ENCODE measurements at places on chromosomes 1 and 21.
A peak's percentile ranks its signal among the peaks of the same experiment; 100 is the strongest.

DNA sequence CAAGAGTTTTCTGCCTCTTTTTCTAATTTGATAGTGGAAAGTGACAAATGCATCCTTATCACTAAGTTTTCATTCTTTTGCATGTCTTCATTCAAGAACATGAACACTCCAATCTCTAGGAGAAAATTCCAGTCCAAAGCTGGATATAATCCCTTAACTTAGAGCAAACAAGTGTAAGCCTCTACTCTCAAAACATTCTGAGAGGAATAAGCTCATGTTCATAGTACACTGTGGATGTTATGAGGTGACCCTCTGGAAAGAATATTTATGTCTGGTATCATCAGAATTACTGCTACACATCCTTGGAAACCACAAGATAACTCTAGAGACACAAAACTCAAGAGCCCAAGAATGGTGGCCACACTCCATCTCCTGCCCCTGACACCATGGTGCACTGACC is 15.1 kb downstream of the SIPA1L2 start:
- DNase-seq: no peak

GRCh38 chr21:42460391-42461184 is 35.4 kb downstream of the RSPH1 start:
- peak; percentile 56 for DNase-seq

DNA sequence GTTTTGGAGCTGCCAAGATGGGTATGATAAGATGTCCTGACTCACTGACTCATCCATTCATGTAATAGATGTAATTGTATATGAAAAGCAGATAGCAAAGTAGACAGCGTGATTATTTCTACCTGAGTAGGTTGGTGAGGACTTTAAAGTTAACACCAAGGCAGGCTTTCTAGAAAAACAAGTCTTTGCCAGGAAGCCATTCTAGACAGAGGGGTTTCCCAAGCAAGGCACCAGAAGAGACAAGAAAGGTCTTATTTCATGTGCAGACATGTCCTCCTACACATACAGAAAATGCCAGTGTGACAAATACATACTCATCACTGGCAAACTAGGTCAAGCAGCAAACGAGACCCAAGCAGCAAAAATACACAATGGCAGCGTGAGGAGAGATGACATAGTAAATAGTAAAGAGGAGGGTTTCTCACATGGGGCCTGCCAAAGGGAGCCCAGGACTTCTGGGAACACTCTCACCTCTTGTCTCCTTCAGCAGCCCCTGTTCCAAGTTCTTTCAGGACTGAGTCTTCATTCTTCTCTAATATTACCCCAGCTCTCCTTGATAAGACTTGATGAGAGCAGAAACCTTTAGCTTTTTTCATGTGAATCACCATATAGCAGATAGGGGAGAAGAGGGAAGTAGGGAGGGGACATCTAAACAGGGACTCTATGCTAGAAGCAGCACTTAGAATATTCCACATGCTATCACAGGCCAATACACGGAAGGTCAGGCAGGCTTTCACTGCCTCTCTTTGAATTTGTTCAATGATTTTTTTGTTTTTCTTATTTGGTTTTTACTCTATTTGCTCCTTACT is 114.6 kb upstream of the ATP1B1 start:
- DNase-seq: no peak

- DNase-seq: no peak
These were observed 234.5 kb downstream of the LMO4 start for GRCh38 chr1:87563211-87563610.

DNA sequence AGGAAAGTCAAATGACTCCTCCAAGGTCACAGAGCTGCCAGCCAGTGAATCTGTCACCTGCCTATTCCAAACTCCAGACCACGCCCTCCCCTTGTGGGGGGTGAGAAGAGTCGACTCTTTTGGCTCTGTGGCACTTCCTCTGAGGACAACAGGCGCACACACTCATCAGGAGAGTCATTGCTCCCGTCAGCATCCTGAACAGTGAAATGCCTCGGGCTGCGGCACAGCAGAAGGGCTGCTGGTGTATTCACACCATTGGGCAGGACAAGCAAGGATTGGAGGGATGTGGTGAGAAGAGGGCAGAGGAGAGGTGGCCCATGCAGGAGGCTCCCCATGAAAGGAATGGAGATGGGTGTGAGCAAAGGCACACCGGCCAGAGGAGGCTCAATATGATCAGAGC is 239.0 kb downstream of the TOMM20 start:
- DNase-seq: no peak

- no peak for DNase-seq
These were observed 12.4 kb downstream of the PRPF38A start for GRCh38 chr1:52416811-52417210.

DNA sequence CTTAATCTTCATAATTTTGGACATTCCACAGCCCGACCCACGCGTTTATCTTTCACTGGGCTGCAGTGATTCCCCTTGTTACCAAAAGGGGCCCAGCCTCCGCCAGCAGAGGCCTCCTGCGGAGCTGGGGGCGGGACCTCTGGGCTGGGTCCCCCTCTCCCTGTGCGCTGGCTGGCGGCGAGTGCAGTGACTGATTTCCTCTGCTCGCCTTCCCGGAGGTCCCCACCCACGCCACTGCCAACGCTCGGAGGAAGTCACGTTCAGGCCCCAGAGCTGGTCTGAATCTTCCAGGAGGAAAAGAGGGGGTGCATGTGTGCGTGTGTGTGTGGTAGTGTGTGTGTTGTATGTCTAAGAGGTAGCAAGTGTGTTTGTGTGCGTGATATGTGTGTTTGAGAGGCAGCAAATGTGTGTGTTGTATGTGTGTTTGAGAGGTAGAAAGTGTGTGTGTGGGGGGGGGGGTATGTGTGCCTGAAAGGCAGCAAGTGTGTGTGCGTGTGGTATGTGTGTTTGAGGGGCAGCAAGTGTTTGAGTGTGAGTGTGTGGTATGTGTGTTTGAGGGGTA is 35.0 kb upstream of the JAK1 start:
- peak; percentile 69 for DNase-seq

DNA sequence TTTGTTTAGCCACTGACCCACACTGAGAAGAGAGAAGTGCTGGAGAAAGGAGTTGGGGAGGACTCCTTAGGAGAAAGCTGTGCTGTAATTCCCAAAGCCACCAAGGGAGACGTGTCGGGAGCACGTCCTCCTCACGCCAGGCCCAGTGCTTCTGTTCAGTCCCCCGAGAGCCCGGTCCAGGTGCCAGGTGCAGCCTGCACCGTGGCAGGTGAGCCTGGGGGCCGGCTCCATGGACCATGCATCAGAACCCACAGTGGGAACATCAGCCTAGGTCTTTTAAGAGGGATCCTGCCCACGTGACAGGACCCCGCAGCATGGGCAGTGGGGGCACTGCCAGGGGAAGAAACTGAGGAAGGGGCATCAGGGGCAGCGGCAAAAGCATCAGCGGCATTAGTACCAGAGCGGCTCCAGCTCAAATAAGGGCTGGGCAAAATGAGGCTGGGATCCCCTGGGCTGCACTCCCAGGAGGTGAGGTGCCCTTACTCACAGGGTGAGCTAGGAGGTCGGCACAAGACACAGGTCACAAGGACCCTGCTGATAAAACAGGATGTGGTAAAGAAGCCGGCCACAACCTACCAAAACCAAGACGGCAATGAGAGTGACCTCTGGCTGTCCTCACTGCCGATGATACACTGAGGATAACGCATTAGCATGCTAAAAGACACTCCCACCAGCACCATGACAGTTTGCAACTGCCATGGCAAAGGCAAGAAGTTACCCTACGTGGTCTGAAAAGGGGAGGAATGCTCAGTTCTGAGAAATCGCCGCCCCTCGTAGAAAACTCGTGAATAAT is 24.6 kb upstream of the PRDM15 start:
- no peak for DNase-seq

DNA sequence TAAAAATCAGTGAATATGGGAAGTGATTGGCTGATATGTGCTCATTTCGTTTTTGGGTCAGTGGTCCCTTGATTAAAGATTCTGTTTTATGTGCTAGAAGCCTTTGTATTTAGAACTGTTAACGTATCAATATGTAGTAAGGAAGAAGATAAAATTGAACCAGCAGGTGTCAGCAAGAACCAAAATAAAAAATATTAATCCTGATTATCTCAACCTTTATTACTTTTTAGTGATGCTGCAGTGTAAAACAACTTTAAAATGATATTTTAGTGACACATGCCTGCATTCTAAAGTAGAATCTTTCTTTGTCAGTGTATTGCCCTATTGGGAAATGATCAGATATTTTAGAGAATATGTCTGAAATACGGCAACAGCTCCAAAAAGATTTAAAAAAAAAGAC is 49.5 kb downstream of the NEK7 start:
- DNase-seq: no peak

DNA sequence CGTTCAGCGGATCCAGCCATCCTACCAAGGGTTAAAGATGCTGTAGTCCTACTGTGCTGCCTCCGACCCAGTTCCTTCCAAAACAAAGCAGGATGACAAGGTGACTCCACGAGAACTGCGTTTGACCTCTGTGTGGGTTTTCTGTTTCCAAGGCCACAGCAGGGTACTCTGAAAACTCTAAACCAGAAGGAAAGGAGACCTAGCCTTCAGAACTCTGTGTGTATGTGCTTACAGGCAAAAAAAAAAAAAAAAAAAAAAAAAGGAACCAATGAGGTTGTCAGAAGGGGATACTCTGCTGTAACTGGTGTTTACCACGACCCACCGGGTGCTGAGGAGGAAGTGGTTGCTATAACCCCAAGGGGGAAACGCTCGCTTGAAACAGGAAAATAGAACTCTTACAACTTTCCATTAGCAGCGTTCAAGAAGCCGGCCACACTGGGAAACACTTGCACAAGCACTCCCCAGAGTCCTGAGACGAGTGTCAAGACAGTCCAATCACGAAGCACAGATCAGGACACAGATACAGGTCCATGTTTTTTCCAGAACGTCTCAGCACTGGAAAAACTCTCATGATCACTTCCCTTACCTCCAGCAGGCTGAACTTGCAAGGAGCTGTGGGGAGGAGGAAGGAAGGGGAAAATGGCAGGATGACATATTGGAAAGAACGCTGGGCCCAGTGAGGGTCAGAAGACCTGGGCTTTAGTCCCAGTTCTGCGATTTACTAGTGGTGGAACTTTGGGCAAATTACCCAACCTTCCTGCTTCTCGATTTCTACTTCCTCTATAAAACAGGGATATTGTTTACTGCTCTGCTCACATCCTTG is 64.0 kb downstream of the ITPKB start:
- peak; percentile 77 for DNase-seq

DNA sequence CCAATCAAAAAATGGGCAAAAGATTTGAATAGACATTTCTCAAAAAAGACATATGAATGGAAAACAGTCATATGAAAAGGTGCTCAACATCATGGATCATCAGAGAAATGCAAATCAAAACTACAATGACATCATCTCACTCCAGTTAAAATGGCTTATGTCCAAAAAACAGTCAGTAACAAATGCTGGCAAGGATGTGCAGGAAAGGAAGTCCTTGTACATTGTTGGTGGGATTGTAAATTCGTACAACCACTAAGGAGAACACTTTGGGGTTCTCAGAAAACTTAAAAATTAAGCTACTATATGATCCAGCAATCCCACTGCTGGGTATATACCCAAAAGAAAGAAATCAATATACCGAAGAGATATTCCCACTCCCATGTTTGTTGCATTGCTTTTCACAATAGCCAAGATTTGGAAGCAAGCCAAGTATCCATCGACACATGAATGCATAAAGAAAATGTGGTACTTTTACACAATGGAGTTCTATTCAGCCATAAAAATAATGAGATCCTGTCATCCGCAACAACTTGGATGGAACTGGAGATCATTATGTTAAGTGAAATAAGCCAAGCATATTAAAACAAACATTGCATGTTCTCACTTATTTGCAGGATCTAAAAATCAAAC is 17.9 kb downstream of the GBP5 start:
- no peak for DNase-seq

DNA sequence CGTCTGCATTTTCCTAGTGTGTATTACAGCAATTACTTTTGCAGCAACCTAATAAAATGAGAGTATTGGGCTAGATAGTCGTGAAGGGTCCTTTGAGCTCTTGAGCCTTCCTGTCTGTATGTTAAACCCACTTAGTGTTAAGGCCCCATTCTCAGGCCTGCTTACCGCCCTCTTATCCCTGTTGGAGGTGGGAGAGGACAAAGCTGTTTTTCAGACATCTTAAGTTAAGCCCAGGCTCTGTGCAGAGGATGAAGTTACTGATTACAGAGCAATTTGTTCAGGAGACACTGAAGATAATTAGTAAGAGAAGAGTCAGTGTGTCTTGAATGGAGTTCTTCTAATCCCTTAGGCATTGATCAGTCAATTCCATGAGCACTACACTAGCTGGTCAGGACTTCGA is 114.6 kb downstream of the UCK2 start:
- DNase-seq: no peak

DNA sequence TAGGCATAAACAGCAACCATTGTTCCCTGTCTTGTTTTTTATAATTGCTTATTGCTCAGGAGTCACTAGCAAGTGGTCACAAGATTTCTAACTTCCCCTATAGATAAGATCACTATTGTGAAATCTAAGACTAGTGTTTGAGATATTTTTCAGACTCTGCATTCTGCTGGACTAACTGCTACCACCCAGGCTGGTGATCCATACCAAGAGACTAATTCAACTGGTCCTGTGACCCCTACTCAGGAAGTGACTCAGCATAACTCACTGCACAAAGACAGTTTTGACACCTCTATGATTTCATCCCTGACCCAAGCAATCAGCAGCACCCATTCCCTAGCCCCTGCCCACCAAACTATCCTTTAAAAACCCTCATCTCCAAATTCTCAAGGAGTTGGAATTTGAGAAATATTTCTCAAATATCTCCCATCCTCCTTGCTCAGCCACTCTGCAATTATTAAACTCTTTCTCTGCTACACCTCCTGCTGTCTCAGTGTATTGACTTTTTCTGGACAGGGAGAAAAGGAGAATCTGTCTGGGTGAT is 52.7 kb downstream of the TRIM33 start:
- DNase-seq: no peak

- DNase-seq: no peak
These were observed 74.4 kb upstream of the ZC3H12A start for GRCh38 chr1:37399830-37400464.

DNA sequence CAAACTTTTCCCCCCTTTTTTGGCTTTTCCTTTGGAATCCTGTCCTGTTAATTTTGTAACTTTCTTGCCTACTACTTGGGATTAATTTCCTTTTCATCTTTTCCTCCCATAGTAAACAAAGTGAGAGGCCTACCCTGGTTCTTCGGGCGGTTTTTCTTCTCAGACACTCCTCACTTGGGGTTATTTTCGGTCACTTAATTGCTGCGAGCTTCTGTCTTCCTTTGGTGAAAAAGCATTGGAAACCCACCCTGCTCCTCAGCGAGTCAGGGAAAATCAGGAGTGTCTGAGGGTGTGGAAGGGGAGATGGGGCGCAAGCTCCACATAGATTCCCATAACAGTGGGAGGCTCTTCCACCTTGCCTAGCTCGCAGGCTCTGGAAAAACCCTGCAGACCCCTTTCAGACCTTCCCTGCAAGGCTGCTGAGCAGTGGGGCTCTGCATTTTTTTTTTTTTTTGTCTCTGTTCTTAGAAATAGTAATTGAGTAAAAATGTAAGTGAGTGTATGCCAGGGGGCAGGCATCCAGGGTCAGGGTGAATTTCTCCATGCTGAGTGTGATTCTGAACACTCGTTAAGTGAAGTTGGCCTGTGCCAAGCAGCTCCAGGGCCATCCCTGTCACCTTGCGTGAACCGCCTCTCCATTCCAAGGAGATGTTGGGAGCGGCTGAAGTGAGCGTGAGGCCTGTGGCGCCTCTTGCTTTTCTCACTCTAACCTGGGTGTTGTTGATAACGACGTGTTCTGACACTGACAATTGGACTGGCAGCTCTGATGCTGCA is 20.3 kb downstream of the TGFB2 start:
- no peak for DNase-seq
